ENCODE measurements at places on chromosomes 11 and 22. TPM values are rescaled to one million over a fixed set of nuclear protein-coding genes. Genes with fewer than 3 reads are reported as not detected.

DNA sequence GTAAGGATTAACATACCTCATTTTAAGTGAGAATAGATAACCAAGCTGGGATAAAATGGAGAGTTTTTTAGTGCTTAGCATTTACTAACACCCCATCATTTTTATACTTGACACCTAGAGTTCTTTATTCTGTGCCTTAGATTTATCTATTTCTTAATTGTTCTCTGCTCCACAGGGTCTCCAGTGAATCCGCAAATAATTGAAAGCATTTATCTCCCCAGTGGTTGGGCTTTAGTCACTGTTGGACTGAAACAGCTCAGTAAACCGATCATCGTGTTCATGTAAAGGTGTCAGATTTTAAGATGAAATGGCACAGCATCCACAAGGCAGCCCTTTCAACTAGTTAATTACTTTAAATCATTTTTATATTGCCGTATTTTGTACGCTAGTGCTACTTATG is 17.8 kb upstream of the GRIA4 start:
- DNase-seq = no peak
- H3K4me1 ChIP-seq = 0 out of 2 replicates have a peak, but pooled peaks cover 5% of the 10 kb centered on the region
- no peaks in the 10 kb centered on the region for H3K36me3 ChIP-seq
- no peaks in the 10 kb centered on the region for H3K27me3 ChIP-seq
- no peak overlapping the region for H3K4me3 ChIP-seq

GRCh38 chr22:48885271-48885918 is 942.3 kb downstream of the BRD1 start:
- H3K4me3 ChIP-seq = no peak overlapping the region
- no peak for DNase-seq
- no peaks in the 10 kb centered on the region for H3K36me3 ChIP-seq
- no peak overlapping the region for H3K27ac ChIP-seq

GRCh38 chr11:77400271-77400670 is 73.6 kb downstream of the PAK1 start:
- H3K4me3 ChIP-seq = no peak overlapping the region
- no peak for DNase-seq
- no peak overlapping the region for H3K27ac ChIP-seq
- peaks cover 15% of the 10 kb centered on the region for H3K4me1 ChIP-seq
- H3K27me3 ChIP-seq = no peaks in the 10 kb centered on the region
- no peaks in the 10 kb centered on the region for H3K36me3 ChIP-seq

DNA sequence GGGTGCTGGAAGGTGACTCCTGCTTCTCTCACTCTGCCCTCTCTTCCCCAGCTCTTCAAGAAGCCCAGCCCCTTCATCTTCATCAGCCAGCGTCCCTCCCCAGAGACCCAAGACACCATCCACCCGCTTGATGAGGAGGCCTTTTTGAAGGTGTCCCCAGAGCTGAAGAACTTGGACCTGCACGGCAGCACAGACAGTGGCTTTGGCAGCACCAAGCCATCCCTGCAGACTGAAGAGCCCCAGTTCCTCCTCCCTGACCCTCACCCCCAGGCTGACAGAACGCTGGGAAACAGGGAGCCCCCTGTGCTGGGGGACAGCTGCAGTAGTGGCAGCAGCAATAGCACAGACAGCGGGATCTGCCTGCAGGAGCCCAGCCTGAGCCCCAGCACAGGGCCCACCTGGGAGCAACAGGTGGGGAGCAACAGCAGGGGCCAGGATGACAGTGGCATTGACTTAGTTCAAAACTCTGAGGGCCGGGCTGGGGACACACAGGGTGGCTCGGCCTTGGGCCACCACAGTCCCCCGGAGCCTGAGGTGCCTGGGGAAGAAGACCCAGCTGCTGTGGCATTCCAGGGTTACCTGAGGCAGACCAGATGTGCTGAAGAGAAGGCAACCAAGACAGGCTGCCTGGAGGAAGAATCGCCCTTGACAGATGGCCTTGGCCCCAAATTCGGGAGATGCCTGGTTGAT is 12.6 kb downstream of the IL10RA start:
- no peak for DNase-seq
- H3K4me3 ChIP-seq = no peak overlapping the region
- H3K27me3 ChIP-seq = peaks cover 16% of the 10 kb centered on the region
- H3K27ac ChIP-seq = no peak overlapping the region

DNA sequence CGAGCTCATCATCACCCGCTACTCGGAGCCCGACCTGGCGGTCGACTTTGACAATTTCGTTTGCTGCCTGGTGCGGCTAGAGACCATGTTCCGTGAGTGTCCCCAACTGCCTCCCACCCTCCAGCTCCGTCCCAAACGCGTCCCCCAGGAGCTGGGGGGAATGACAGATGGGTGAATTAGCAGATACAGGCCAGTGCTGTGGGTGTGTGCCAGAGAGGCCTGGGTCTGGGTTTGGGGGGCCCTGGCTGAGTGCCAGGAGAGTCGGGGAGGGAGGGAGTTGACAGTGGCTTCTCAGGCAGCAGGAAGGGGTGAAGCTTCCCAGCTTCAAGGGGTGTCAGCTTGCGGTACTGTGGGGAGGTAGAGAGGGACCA is 28.6 kb downstream of the CAPN1 start:
- no peak for DNase-seq
- H3K4me1 ChIP-seq = peaks cover 84% of the 10 kb centered on the region
- peaks cover 32% of the 10 kb centered on the region for H3K36me3 ChIP-seq

GRCh38 chr22:35170716-35171697 is 86.3 kb upstream of the HMGXB4 start:
- no peak overlapping the region for H3K4me3 ChIP-seq
- H3K4me1 ChIP-seq = no peaks in the 10 kb centered on the region
- no peaks in the 10 kb centered on the region for H3K36me3 ChIP-seq
- peaks cover 15% of the 10 kb centered on the region for H3K27me3 ChIP-seq
- no peak overlapping the region for H3K27ac ChIP-seq

MPZL2 gene
- total RNA-seq = 39.4 TPM

GRCh38 chr22:20776624-20777405 is 2.9 kb downstream of the SERPIND1 start:
- no peaks in the 10 kb centered on the region for H3K27me3 ChIP-seq
- no peak overlapping the region for H3K4me3 ChIP-seq
- no peak for DNase-seq
- H3K27ac ChIP-seq = peak overlapping the region; percentile 57

- DNase-seq = no peak
- H3K4me3 ChIP-seq = no peak overlapping the region
- H3K27ac ChIP-seq = no peak overlapping the region
- H3K4me1 ChIP-seq = no peaks in the 10 kb centered on the region
- H3K27me3 ChIP-seq = peaks cover 24% of the 10 kb centered on the region
Measured at GRCh38 chr11:61281581-61282250, 13.4 kb downstream of the VWCE start.

CDC42BPG gene
- total RNA-seq = 33.8 TPM

CECR2 gene
- total RNA-seq = not detected

- no peaks in the 10 kb centered on the region for H3K27me3 ChIP-seq
- H3K36me3 ChIP-seq = no peaks in the 10 kb centered on the region
- no peak overlapping the region for H3K27ac ChIP-seq
Measured at GRCh38 chr11:20131788-20132666, 28.2 kb downstream of the DBX1 start.

GRAMD1B gene
- total RNA-seq = 3.2 TPM

DNA sequence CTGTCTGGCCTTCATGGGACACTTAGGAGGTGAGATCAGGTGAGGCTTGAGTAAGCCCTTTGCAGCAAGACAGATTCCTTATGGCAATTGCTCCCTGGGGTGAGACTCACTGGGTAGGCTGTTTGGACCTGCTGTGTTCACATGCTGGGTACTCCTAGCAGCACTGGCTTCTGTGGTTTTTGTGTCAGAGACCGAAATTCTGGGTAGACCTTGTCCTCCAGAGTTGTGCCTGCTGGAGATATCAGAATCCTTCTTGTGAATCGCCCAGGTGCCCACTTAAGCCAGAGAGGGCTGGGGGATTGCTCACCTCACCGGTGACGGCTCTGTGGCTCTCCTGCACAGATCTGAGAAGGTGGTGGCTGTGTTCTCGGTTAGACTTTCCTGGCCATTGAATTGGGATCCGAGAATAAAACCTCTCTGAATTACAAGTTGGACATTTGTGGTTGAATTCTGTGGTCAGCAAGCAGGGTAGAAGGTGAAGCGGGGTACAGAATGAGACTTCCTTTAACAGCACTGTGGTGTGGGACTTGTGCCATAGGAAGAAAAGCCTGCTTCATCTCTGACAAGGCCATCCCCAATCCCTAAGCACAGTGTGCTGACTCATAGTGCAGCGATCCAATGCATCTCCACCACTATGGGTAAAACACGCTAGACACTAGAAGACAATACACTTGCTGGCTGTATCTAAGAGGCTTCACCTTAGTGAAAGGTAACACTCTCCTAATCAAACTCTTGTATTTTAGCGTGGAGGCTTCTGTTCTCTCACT is 52.5 kb upstream of the TTC12 start:
- no peak overlapping the region for H3K27ac ChIP-seq
- no peaks in the 10 kb centered on the region for H3K36me3 ChIP-seq
- H3K4me3 ChIP-seq = no peak overlapping the region
- DNase-seq = no peak
- no peaks in the 10 kb centered on the region for H3K4me1 ChIP-seq

GRCh38 chr11:32233276-32233675 is 142.4 kb downstream of the RCN1 start:
- H3K27ac ChIP-seq = no peak overlapping the region
- H3K36me3 ChIP-seq = no peaks in the 10 kb centered on the region
- no peak for DNase-seq
- no peaks in the 10 kb centered on the region for H3K4me1 ChIP-seq
- H3K27me3 ChIP-seq = 0 out of 2 replicates have a peak, but pooled peaks cover 5% of the 10 kb centered on the region
- H3K4me3 ChIP-seq = no peak overlapping the region

GRCh38 chr11:14503023-14503422 is 3.4 kb upstream of the COPB1 start:
- no peak for DNase-seq
- H3K36me3 ChIP-seq = peaks cover 8% of the 10 kb centered on the region
- H3K4me3 ChIP-seq = no peak overlapping the region
- H3K27ac ChIP-seq = no peak overlapping the region
- H3K4me1 ChIP-seq = peaks cover 8% of the 10 kb centered on the region

Measured in PC-9 (cell line).